ENCODE measurements at places on chromosomes 16 and 17.

DNA sequence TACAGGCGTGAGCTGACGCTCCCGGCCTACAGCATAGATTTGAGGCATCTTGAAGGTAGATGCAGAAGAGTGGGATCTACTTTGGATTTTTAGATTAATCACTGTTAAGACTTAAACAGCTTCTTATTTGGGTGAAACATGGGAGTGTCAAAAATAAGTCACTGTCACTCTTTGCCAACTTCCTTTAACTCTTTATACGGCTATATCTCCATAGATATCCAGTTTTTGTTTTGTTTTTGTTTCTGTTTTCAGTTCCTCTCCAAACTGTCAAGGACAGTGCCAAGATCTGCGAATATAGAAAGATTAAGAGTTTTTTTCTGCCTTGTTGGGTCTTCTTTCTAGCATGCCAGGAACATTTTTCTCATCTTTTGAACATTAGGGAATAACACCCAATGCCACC, 706.1 kb downstream of the WWOX start:
- DNase-seq, result no peak

DNA sequence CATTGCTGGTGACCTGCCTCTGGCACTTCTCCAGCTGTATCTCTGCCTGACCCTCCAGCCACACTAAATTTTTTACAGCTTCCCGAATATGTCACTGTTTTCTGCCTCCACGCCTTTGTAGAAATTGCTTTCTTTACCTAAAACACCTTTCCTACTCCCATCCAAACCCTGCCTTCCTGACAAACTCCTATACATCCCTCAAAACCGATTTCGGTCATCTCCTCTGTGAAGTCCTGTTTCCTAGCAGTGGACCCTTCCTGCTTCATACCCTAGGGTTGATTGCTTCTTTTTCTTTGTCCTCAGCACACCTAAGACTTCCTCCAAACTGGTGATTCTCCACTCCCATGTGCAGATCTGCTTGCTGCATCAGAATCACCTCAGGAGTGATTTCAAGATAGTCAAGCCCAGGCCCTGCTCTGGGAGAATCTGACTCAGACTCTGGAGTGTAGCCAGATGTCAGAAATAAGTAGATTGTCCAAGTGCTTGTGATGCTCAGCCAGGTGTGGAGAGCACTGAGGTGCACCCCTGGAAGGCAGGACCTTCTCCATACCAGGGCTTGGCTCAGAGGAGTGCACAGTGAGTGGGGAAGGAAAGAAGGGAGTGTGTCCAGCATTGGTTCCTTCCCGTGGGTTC, 184.2 kb downstream of the COPRS start:
- DNase-seq, result no peak

- DNase-seq, result no peak
These were observed 72.3 kb upstream of the CCL1 start for GRCh38 chr17:34435182-34435928.

DNA sequence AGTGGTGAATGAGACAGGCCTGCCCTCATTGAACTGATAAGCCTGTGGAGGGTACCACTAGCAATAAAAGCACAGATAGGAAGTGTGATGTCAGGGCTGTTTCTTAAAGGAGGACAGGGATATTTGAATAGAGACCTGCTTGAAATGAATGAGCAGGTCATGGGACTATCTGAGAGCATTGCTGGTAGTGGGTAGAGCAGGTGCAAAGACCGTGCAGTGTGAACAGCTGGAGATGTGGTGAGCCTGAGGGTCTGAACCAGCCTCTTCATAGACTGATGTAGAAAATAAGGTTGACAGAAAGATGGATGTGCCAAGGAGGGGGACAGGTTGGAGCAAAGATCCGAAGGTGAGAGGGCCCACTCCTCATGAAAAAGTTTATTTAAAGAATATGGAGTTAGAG, 2.4 kb downstream of the NUP93 start:
- DNase-seq, result no peak

DNA sequence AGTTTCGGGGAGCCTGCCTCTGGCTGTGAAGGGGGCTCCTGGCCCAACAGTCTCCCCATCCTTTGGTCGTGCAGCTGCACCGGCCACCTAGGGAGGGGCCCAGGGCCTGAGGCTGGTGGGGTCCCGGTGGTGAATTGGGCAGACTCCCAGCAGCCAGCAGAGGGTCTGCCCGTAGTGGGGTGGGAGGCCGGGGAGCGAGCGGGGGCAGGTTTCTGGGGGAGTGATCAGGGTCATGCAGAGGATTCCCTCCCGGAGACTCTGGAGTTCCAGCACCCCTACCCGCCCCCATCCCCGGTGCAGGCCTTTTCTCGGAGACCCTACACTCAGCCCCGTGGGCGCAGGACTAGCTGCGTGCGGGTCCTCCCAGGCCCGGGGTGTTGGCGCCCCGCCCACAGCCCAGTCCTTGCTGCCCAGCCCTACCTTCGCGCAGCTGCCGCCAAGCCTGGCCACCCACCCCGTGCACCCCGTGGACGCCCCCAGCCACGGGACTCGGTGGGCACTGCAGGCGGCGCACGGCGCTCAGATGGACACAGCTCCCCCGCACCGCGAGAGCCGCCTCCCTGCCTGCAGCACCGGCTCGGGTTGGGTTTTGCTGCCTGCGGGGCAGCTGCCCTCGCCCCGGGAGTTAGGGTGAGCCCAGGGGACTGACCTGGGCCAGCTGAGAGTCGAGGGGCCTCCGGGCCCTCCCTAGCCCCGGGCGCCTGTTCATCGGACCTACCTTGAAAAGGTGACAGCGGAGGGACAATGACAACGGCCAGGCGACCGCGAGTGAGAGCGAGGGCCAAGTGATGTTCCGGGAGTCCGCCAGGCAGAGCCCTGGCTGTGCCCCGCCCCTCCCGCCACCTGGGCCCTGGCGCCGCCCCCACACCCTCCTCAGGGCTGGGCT, at the start of gene GNG13:
TSS of gene GNG13 (minus strand) at position 787 of the 886 bp plus-strand sequence. CDS start 1,657 bp downstream, outside the sequence.
- no peak for DNase-seq

DNA sequence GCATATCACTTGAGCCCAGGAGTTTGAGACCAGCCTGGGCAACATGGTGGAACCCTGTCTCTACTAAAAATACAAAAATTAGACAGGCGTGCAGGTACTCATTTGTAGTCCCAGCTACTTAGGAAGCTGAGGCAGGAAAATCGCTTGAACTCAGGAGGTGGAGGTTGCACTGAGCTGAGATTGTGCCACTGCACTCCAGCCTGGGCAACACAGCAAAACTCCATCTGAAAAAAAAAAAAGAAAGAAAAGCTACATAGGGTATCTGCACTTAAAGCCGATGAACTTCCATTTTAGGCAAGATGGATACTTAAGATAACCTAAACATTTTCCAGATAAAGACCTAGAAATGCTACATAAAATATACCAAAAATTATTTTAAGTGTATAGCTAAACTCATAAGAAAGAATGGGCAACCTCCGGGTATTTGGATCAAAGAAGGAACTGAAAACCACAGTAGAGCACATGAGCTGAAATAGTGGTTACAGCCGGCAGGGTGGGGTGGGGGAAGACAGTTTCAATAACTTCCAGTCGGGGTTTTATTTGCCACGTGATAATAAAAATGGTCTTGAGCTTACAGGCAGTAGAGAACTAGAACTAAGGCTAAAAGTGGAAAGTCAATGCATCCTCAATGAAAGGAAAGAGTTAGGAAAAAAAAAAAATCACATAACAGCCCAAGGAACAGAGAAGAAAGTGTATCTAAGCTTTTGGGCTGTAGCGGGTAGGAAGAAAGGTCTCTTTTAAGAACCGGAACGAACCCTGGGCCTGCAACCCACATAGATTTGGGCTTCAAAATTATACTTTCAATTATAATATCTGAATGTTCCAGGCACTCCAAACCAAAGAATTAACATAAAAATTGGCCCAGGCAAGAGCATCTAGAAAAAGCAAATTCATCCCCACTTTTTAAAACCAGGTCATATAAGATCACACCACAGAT, 53.1 kb downstream of the CFDP1 start:
- DNase-seq, result no peak

GRCh38 chr16:684071-684794, at the start of gene JMJD8:
Gene JMJD8, minus strand, starts transcription at chr16:684334. Its CDS starts 15 bp downstream, at chr16:684319.
- peak; percentile 91 for DNase-seq

DNA sequence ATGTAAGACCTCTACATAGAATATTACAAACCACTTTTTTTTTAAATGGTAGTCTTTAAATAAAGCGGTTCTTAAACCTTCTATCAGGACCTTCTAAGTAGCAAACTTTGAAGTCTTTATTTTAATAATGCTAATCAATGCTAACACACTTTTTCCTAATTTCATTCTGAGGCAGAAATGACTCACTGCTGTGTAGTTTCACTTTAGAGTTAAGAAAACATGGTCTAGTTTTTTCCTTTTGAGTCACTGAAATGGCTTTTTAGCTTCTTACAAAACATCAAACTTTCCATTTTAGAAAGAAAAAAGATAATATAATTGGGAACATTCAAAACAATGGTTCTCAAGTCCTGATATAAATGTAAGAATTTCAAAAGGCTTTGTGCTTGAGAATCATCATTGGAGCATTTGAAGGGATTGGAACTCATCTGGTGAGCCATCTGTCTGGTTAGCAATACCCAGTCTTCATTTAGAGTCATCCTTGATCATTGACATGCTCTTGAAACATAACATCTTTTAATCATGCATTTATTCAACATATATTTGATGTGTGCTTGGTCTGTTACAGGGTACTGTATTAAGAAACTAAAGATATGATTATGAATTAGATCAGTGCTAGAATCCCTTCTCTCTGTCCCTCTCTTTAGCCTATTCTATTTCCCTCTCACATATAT, 258.3 kb upstream of the MON1B start:
- DNase-seq, result no peak

DNA sequence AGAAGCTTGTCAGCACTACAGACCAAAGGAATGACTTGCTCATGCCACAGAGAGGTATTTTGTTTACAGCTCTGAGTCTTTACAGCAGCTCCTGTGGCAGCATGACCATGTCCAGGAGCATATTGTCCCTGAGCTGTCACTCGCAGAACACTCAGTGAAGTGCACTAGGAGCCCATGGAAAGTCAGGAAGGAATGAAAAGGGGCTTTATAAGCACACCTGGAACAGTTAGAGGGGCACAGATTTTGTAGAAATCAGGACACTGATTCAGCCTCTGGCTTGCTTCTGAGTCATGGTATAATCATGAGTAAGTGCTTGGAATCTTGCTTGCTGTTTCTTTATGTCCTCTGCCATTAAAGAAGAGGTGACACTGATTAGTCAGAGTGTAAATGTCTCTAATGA, 41.0 kb downstream of the TADA2A start:
- no peak for DNase-seq

DNA sequence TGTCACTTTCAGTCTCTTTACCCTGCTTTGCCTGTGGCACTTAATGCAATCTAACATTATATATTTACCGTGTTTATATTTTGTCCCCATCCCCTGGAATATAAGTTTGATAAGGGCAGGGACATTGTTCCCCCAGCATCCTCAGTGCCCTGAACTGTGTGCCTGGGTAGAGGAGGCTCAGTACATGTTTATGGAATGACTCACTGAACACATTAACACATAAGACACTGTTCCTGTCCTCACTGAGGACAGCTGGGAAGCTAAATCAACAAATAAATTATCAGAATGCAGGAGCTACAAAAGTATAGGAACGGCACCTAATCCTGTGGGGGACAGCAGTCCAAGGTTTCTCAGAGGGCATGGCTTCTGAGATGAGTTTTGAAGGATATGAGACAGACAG, 27.8 kb downstream of the GRIN2A start:
- DNase-seq, result no peak

All from stimulated activated CD8-positive, alpha-beta memory T cell treated with anti-CD3 and anti-CD28 coated beads, Interleukin-4, amount 100 ng/mL, for 1 hour (primary cell).